ENCODE measurements at places on chromosomes 1 and 21. TPM values are rescaled to one million over a fixed set of nuclear protein-coding genes. Genes with fewer than 3 reads are reported as not detected.

GRCh38 chr21:45874716-45875415 lies 106.7 kb upstream of the COL6A1 start:
- peaks cover 38% of the 10 kb centered on the region for H3K4me1 ChIP-seq
- H3K27me3 ChIP-seq: no peaks in the 10 kb centered on the region
- H3K4me3 ChIP-seq: peak overlapping the region; percentile 3
- H3K36me3 ChIP-seq: no peaks in the 10 kb centered on the region
- peak; percentile 98 for DNase-seq
- peak overlapping the region; percentile 99 for H3K27ac ChIP-seq

- peaks cover 36% of the 10 kb centered on the region for H3K27me3 ChIP-seq
- no peak overlapping the region for H3K4me3 ChIP-seq
- H3K36me3 ChIP-seq: no peaks in the 10 kb centered on the region
- no peak overlapping the region for H3K27ac ChIP-seq
Observed at GRCh38 chr1:202162047-202162417, 1.6 kb upstream of the PTPN7 start.

DNA sequence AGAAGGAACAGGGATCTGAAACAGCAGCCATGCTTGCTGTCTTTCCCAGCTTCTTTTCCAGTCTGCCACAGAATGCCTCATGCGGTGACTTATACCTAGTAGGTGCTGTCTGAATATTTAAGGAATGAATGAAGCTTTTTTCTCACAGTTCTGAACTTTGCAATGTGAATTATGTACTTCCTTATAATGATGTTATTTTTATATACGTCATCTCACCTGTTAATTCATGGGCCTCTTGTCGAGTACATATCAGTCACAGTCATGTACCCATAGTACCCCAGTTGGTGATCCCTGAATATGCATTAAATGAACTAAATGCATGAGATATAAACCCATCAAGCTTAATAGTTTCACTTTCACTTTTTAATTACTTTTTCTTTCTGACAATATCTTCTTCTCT lies 132.7 kb downstream of the NTNG1 start:
- H3K4me3 ChIP-seq: no peak overlapping the region
- H3K27me3 ChIP-seq: no peaks in the 10 kb centered on the region
- no peaks in the 10 kb centered on the region for H3K4me1 ChIP-seq
- no peak for DNase-seq

DNA sequence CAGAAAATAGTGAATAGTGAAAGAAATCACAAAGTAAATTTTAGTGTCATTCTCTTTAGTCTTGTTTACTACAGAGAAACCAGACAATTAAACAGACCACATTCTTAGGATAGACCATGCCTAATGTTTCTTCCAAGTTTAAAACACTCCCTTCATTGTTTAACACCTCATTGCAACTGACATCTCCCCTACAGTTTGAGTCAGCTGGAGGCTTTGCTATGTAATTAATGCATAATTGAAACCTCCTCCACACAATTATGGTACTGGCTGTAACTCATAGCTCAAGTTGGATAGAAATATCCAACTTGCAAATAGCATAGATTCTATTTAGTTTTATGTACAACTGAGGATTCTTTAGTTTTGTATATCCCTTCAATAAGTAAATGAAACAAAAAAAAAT lies 35.2 kb upstream of the B3GALT2 start:
- no peak for DNase-seq
- H3K4me1 ChIP-seq: peaks cover 5% of the 10 kb centered on the region

GRCh38 chr1:200038325-200038980 lies 10.9 kb downstream of the NR5A2 start:
- no peaks in the 10 kb centered on the region for H3K36me3 ChIP-seq
- peaks cover 93% of the 10 kb centered on the region for H3K27me3 ChIP-seq
- H3K4me3 ChIP-seq: peak overlapping the region; percentile 44
- no peak overlapping the region for H3K27ac ChIP-seq
- DNase-seq: no peak
- H3K4me1 ChIP-seq: peaks cover 6% of the 10 kb centered on the region

The MLLT11 gene
- 5.3 TPM for total RNA-seq

The WNT4 gene
- total RNA-seq: not detected

Data from IMR-90 (cell line).